Fibroblast of skin of abdomen (primary cell): ENCODE measurements at places on chromosomes 4 and X.

GRCh38 chr4:123731035-123731434, 334.4 kb downstream of the SPRY1 start:
- DNase-seq: no peak

DNA sequence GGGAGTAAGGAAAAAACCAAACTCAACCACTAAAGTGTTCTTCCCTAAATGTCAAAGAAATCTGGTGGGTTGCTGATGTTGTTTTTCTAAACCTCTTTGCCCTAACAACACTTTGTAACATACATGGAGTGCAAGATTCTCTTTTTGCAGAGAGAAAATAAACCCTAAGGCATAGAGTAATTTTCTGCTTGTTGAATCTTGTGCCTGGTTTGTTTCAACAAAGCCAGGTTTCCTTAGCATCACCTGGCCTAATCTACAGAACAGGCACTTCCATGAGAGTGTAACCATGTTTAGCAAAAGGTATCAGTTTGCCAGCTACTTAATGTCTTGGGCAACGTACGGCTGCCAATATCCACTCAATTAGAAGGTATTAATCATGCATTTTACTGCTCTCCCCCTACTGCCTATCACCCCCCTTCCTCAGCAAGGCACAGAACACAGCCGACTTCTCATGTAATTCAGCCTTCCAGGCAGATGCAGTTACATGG, 219.2 kb downstream of the MAML3 start:
- no peak for DNase-seq

- DNase-seq: peak; percentile 36
Measured at GRCh38 chr4:54657551-54658251, at the start of gene KIT. Gene KIT (plus strand): TSS chr4:54657957. CDS start chr4:54658015, 58 bp downstream.

DNA sequence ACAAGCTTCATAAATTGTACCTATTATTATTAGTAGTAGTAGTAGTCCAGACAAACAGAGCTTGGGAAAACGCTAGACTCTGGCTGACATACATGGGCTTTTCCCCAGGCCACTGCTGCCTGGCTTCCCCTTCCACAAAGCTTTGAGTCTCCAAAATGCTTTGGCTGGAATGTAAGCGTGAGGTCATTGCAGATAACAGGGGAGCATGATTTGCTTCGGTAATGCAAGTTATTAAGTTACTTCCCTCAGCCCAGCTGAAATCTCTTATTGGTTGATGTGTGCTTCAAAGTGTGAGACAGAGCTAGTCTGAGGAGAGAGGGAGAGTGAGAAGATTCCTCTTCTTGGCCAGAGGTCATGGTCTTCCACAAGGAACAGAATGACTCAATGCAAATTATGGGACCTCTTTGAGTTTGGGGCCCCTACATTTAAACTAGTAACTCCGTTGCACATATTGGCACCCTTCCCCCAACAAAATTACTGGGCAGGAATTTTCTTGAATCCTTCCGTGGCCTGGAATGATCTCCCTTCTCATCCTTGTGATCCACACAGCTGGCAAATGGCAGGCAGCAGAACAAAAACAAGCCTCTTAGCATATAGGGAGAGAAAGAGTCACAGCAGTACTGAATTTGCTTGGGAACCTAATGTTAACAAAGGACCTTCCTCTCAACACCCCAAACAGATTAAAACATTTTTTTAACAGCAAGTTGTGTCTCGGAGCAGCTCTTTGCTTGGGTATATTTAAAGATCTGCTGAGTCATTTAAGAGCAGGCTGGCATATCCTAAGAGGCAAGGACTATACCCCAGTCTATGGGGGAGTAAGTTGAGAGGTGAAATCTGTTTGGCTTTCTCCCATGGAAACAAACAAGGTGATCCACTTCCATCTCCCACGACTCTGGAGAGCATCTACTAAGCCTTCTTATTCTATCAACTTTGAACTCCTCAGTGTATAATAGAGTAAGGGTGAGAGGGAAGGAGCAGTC, 19.9 kb downstream of the AR start:
- DNase-seq: peak; percentile 10

- peak; percentile 69 for DNase-seq
Measured at GRCh38 chr4:94412658-94413038, 39.1 kb upstream of the PDLIM5 start.

DNA sequence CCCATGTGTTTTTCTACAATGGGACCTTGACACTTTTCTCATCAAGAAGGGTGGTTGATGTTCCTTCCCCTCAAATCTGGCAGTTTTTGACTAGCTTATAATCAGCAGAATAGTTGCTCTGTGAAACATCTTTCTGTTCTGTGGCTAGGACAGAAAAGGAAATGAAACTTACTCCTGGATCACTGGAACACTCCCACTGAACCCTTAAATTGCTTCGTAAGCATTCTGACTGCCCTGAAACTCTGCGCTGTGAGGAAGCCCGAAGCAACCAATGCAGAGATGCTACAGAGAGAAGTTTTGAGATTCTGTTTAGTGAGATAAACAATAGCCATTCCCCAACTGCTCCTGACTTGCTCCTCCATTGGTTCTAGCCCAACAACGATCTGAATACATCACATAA, 602.2 kb downstream of the CENPC start:
- DNase-seq: no peak

DNA sequence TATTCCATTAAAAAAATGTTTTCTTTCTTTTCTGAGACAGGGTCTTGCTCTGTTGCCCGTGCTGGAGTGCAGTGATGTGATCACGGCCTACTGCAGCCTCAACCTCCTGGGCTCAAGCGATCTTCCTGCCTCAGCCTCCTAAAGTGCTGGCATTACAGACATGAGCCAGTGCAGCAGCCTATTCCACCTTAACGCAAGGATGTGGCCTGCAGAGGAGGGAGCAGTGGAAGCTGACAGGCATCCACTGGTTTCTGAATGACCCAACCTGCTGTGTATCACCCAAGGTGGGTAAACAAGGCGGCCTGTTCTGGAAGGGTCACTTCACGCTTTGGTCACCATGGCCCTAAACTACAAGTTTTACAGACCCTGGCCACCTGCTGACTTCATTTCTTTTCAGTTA, 60.8 kb downstream of the ACOX3 start:
- DNase-seq: no peak

- peak; percentile 17 for DNase-seq
Measured at GRCh38 chr4:34633241-34633640, 1611.1 kb downstream of the ARAP2 start.

DNA sequence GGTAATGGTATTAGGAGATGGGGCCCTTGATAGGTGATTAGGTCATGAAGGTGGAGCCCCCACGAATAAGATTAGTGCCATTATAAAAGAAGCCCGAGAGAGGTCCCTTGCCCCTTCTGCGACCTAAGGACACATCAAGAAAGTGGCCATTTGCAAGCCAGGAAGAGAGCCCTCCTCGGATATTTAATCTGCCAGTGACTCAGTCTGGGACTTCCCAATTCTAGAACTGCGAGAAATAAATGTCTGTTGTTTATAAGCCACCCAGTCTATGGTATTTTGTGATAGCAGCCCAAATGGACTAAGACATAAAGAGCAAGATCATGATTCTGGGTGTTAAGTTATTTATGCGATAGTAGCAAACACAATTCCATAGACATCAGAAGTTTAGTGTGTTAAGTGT, 192.2 kb downstream of the LDB2 start:
- DNase-seq: no peak

DNA sequence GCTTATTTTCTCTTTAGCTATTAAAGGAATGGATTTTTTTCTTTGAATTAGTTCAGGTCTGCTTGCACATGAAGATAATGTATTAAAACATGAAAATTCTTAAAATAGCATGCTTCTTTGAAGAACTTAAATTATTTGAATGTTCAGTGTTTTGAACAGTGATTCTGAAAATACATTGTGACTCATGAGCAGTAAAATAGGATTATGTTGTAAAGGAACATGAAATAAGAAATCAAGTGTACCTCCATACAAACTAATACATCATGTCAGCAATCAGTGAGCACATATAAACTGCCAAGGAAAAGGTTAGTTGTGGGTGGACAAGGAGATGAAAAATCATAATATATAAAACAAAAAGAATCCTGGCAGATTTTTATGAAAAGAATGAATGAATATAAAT, 66.1 kb downstream of the SNX25 start:
- peak; percentile 40 for DNase-seq

GRCh38 chr4:2132438-2132837, 73.3 kb downstream of the NAT8L start:
- DNase-seq: no peak

DNA sequence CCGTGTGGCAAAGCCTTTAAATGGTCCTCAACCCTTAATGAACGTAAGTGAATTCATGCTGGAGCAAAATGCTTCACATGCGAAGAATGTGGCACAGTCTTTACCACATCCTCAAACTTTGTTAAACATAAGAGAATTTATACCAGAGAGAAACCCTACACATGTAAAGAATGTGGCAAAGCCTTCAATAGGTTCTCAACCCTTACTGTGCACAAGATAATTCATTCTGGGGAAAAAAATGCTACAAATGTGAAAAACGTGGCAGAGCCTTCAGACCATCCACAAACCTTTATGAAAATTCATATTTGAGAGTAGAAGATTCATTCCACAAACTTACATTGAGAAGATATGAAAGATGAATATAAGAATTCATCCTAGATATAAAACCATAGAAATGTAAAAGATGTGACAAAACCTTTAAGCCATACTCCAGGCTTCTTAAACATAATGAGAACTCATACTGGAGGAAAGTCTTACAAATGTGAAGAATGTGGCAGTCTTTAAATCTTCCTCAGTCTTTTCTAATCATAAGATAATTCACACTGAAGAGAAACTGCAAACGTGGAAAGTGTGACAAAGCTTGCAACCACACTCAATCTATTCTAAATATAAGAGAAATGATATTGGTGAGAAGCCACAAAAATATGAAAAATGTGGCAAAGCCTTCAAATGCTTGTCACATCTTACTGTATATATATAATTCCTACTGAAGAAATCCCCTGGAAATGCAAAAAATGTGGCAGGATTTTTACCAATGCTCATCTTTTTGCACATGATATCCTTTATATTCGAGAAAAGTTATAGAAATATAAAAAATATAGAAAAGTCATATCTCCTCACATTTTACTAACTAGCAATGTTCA, 36.9 kb downstream of the ZNF141 start:
- no peak for DNase-seq

DNA sequence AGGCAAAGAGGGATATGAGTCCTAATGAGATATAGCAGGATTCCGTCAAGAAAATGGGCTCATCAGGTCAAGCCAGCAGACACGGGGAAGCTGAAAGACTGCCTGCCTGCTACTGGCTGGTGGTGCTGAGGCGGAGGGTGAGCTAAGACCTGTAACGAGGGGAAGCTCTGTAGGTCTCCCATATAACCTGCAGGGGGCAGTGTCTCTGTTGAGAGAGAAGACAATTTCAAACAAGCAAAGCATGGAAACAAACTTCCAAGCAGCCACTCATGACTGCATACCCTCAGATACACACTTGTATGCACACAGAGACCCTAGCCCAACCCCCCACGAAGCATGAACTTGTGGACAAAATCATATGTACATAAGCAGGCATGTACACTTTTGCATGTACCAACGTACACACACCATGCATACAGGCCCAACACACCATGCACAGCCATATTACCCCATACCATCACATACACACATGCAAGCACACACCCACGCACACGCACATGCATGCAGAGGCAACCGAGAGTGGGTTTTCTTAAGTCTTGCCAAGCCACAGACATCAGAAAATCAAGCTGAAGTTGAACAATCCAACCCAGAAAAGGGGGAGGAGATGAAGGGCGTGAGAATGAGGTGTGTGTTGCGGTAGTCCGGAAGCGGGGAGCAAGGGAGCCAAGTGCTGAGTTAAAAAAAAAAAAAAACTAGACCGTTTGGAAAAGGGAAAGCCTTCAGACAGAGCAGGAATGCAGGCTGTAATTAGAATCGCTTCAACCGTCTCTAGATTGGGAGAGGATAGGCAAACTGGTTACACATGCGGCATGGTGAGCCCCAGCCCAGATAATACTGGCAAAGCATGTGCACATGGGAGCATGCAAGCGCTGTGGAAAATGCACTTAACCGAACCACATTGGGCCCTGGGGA, 71.0 kb downstream of the PJA1 start:
- peak; percentile 45 for DNase-seq

- DNase-seq: no peak
Measured at GRCh38 chr4:38920677-38921076, 53.1 kb downstream of the FAM114A1 start.

DNA sequence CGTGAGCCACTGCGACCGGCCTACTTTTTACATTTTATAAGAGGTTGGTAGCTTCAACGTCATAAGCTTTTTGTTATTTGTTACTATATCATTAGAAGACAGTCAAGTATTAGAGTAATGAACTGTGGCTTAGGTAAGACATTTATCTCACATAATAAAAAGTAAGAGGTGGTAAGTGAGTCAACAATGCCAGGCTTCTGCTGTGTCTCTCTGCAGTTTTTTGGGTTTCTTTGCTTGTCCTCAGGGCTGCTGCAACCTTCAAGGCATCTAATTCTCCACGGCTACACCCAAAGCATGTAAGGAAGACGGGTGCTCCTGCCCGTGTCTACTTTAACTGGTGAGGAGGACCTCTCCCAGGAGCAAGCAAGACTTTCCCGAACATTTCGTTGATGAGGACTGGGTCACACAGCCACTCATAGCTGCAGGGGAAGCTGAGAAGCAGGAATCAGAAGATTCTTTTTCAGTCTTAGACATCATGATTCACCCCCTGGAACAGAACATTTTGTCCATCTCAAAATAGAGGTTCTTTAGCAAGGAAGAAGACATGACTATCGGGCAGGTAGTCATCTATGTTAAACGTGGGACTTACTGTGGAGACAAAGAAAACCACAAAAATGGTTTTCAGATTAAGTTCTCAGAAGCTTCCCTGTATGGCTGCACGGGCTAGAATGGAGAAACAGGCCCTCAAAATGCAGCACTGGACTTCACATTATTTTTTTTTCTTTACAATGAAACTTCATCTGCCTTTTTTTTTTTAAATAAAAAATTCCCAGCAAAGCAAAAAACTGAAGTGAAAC, 13.0 kb upstream of the RHOH start:
- no peak for DNase-seq

DNA sequence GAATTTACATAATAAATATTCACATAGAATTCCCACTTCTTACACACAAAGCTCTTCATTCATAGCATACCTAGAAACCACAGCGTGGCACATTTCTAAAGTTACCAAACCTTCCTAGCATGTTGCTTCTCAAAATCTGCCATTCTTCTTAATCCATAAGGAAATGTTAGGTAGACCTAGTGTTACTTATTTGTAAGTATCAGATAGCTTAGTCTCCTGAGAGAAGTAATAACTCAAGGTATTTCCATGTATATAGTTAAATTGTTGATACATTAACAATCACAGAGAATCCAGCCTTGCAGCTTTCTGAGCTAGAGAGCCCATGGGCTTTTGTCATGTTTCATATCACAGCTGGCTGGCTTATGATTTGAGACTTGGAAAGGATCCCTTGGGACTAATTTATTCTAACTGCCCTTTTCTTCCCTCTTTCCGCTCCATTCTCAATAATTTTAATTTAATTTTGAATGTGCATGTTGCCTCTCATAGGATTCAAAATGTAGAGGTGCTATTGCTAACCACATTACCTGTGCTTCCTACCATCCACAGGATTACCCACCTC, 17.6 kb downstream of the SH3RF1 start:
- no peak for DNase-seq

DNA sequence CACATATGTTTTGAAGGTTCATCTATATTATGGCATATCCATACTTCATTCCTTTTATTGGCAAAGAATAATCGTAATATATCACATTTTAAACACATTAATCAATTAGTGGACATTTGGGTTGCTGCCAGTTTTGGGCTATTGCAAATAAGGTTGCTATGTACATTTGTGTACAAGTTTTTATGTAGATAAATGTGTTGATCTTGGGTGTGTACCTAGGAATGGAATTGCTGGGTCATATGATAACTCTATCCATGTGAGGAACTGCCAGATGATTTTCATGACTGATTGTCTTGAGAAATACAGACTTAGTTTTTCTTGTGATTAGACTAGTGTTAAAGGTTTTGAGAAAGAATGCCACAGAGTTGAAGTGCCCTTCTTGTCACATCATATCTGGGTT, 99.2 kb upstream of the RAB40AL start:
- peak; percentile 4 for DNase-seq
